ENCODE measurements at places on chromosomes 6 and 20.

DNA sequence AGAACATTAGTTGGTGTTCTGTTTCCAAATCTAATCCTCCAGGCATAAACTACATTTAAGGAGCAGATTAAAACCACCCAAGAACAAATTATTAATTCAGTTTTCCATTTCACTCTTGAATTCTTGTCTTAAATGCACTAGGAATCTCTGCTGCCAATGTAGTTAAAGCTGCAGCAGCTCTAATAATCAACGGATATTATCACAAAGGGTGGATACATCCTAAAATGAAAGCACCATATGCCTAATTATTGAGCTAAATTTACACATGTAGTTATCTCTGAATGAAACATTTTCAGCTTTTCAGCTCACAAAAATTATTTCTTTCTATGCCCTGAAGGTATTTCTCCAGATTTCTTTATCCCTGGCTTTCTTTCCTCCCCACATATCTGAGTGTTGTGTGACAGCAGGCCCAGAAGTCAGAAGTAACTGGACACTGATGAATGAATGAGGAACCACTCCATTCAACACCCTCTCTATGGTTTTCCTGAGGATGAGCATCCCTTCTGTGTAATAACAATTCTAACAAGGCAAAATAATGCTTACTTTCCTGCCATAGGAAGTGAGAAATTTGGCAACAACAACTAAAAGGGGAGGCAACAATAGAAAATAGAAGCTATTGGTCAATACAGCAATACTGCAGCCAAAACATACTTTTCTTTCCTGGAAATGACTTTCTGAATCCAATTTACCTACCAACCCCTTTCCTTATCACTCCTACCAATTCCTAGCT, 14.9 kb downstream of the MAN1A1 start:
- DNase-seq = no peak

GRCh38 chr6:155967322-155967721, 511.7 kb upstream of the NOX3 start:
- DNase-seq = no peak

GRCh38 chr6:114747995-114748625, 405.3 kb upstream of the HS3ST5 start:
- no peak for DNase-seq

GRCh38 chr6:136037876-136038460, 186.5 kb downstream of the PDE7B start:
- DNase-seq = no peak

GRCh38 chr6:29680904-29681303, at the start of gene ZFP57:
TSS of gene ZFP57 (minus strand) at chr6:29681152. CDS start at chr6:29677003, 4,149 bp downstream.
- DNase-seq = no peak

DNA sequence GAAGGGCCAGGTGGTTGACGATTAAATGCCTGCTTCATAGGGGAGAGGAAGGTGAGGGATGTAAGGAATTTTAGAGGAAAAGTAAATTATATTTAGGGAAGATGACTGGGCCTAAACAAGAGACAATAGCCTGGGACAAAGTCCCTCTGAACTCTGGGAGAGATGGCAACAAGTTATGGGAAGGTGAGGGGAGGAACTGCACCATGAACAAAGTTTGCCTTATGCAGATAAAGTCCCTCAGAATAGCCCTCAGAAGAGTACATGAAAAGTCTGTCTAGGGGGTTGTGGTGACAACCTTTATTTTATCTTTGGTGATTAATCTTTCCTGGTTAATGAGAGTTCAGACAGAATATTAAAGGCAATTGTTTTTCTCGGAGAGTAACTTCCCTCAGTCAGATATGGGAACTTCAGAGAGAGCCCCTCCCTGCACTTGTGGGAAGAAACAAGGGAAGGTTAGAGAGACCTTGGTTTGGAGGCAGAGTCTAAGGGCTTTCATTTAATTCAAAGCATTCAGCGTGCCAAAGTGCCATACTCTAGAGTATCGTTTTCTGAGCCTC, 27.1 kb upstream of the FAM217A start:
- DNase-seq = no peak

GRCh38 chr6:154535851-154536250, 25.4 kb upstream of the CNKSR3 start:
- no peak for DNase-seq

- DNase-seq = no peak
Measured at GRCh38 chr6:13252790-13253189, 75.5 kb downstream of the TBC1D7 start.

DNA sequence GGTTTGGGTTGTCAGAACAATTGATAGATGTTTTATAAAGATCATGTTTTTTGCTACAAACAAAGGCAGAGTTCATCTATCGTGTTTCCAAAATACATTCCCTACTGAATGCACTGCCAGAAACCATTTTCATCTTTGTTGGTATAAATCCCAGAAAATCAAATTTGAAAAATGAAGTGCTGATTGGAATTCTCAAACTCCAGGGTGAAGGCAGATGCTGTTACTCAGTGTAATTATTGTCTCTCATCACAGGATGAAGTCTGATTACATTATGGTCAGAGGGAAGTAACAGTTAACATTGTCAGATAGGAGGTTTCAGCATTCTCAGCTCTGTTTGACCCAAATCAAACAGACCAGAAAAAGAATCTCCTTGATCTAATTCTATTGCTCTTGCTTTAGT, 198.4 kb upstream of the KCNK16 start:
- no peak for DNase-seq

GRCh38 chr6:168632694-168633093, 191.7 kb downstream of the SMOC2 start:
- no peak for DNase-seq

DNA sequence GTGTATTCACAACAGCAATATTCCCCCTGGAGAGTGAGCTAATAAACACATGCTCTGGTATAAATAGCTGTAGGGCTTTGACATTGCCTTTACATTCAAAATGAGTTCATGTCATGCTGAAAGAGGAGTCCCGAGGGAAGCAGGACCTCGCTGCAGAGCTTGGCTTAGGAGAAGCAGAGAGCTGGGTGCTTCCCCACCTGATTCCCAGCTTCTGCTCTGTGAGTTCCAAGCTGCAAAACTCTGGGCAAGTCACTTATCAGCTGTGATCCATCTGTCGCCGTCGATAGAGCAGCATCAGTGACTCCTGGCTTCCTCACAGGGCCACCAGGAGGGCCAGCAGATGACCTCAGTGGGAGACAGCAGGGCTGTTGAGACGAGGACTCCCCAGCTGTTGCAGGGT, 241.8 kb downstream of the ANKRD60 start:
- no peak for DNase-seq

- no peak for DNase-seq
Measured at GRCh38 chr6:1088492-1089001, 223.4 kb upstream of the FOXQ1 start.

GRCh38 chr6:133891149-133891926, 2.4 kb downstream of the TCF21 start:
- no peak for DNase-seq

DNA sequence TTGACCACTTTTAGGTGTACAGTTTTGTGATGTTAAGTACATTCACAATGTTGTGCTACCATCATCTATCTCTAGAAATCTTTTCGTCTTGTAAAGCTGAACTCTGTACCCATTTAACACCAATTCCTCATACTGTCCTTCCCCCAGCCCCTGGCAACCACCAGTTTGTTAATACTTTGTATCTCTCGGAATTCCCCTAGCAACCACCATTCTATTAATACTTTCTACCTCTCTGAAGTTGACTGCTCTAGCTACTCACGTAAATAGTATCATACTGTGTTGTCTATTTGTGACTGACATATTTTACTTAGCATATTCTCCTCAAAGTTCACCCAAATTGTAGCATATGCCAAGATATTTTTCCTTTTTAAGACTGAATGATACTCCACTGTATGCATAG, 82.3 kb upstream of the CLDN20 start:
- no peak for DNase-seq

DNA sequence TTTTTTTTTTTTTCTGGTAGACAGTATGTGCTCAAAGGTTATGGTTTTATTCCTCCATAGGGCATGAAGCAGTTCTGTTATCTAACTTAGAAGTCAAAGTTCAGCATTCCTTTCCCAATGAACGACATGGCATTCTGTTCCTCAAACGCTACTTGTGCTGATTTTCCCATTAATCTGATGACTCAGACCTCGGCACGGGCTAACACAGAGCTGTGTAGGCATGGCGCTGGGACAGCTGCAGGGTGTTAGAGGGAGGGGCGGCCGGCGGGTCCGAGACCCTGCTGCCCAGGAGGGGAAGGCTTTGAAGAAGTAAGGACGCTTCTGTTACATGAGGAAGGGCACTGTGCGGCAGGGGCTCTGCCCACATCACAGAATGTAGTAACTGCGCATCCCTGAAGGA, 93.6 kb upstream of the AGPAT4 start:
- DNase-seq = no peak

DNA sequence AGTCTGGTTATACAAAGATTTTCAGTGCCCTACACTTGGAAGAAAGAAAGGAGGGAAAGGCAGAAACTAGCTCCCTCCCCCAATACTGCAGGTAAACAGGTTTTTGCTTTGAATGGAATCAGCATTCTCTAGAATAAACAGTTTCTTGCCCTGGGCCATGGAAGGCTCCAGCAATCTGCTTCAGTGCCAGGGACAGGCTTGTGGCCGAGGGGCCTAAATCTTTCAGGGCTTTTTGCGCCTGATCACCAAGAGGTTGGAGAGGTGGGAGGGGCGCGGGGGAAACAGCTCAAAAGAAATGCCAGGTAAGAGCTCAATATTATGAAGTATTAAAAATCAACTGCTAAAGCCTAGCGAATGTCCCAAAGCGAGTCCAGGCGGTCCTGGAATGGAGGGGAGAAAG, 23.8 kb downstream of the TFAP2B start:
- no peak for DNase-seq

DNA sequence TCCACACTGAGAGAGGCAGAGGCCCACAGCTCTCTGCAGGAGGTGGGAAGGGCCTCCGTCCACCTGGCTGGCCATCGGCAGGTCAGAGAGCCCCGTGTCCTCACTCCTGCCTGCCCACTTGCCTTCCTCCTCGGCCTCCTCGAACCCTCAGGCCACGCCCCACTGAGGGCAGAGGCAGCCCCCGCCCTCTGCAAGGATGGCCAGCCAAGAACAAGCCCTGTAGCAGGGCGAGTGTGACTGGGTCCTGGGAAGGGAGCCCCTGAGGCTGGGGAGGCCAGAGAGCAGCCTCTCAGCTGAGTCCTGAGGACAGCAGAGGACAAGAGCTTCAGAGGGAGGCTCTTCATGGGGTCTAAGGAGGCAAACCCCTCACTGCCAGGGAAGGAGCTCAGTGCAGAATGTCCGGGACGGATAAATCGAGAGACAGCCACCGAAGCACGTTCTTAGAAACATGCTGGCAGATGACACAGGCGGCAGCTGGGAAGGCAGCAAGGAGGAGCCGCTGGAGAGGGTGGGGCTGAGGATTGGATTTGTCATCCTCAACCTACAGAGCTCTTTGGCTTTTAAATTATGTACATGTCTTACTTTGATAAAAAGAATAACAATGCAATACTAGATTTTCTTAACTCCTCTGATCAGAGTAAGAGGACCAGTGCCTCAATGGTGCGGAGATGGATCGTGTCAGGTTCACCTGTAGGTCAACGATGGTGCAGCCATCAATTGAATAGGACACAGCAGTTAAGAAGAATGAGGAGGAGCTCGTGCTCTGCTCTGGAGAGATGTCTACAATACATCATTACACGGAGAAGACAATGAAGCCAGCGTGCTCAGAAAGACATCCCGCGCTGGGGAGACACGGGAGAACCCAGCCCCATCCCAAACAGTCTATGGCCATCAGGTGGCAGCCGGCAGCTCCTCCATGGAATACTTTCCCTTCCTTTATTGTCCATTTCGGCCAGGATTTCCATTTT, 53.0 kb downstream of the GNAS-AS1 start:
- DNase-seq = no peak

GRCh38 chr6:54722328-54722727, 124.2 kb upstream of the FAM83B start:
- DNase-seq = no peak

- no peak for DNase-seq
Measured at GRCh38 chr6:11212664-11213063, 19.8 kb downstream of the NEDD9 start.
